ENCODE measurements at places on chromosomes 7 and 10.

- no peak for DNase-seq
Measured at GRCh38 chr7:135239263-135239662, 5.6 kb downstream of the STRA8 start.

DNA sequence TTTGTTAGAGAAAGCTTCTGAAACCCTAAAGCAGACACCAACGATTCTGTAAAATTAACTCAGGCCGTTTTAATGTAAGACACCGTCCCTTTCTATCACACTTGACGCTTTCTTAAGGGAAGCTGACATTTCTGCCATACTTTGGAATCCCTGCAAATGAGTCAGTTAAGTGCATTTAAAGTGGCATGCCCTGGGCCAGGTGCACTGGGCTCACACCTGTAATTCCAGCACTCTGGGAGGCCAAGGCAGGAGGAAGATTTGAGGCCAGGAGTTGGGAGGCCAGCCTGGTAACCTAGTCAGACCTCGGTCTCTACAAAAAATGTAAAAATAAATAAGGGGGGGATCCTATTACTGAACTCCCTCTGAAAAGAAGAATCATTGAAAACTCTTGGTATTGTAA lies 4.4 kb downstream of the UBE2H start:
- DNase-seq, result no peak

DNA sequence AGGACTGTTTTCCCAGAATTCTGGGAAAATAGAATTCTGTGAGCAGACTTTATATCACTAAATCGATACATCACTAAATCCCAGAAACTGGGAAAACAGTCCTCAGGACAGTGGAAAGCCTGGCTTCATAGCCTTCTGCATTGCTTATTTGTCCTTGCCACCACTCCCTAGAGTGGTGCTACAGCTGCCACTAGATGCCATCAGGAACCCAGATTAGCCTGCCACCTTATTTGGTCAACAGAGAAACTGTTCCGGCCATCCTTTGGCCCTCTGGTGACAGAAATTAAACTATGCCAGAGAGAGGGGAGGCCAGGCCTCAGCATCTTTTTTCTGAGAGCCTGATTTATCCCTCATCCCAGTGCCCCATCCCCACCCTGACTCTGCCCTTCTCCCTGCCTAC lies 19.6 kb upstream of the NFKB2 start:
- DNase-seq, result no peak

DNA sequence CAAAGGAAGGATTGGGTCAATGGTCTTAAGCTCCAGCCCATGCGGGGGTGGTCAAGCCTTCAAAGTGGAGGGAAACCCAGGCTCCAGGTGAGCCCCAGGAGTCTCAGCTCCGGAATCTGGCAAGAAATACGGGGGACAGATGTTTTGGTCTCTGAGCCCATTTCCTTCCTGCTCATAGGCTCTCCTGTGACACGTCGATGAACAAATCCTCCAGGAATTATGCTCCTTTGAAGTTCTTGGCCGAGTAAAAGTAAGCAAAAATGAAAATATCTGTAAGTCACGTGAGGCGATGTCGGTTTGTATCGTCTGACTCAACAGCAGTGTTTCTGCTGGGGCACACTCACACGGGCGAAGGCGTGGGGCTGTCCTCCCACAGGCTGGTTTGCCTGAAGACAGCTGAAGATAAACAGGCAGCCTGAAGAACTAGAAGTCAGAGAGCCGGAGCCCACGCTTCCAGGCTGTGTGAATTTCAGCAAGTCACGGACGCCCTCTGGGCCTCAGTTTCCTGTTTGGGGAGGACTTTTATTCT lies 52.6 kb upstream of the SMNDC1 start:
- peak; percentile 33 for DNase-seq

GRCh38 chr10:86960003-86960862 lies 1.8 kb downstream of the SNCG start:
- DNase-seq, result peak; percentile 78

- no peak for DNase-seq
Measured at GRCh38 chr7:20351901-20352300, 21.2 kb downstream of the ITGB8 start.

DNA sequence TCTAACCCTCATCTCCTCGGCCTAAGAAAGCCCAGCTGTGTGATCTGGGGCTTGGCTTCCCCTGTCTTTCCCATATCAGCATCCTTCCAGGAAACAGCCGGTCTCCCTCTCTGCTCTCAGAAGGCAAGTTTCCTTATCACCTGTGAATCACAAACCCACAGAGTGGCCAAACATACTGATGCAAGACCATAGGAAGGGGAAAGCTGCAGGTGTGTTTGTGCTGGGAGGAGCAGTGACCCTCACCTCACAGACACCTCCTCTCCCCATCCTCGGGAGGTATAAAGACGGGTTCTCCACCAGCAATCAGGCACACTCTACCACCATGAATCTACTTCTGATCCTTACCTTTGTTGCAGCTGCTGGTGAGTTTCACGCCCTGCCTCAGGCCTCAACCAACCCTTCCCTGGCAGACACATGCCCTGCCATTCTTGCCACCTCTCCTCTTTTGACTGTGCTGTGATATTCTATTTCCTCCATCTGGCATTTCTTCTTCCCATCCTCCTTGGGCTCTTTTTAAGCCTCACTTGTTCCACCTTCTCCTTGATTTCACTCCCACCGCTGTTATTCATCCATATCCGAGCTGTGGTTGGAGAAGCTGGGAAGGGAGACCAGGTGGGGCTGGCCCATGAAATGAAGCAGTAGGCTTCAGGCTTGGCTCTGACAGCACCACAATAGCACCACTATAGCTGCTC lies at the start of gene PRSS2:
Gene PRSS2, plus strand, starts transcription at position 310 of the 692 bp plus-strand sequence. Its CDS starts 13 bp downstream, at position 323.
- DNase-seq, result no peak

- DNase-seq, result no peak
Measured at GRCh38 chr10:48550071-48550691, 54.7 kb downstream of the ARHGAP22 start.

- DNase-seq, result no peak
Measured at GRCh38 chr10:76401006-76401405, 969.6 kb downstream of the LRMDA start.

DNA sequence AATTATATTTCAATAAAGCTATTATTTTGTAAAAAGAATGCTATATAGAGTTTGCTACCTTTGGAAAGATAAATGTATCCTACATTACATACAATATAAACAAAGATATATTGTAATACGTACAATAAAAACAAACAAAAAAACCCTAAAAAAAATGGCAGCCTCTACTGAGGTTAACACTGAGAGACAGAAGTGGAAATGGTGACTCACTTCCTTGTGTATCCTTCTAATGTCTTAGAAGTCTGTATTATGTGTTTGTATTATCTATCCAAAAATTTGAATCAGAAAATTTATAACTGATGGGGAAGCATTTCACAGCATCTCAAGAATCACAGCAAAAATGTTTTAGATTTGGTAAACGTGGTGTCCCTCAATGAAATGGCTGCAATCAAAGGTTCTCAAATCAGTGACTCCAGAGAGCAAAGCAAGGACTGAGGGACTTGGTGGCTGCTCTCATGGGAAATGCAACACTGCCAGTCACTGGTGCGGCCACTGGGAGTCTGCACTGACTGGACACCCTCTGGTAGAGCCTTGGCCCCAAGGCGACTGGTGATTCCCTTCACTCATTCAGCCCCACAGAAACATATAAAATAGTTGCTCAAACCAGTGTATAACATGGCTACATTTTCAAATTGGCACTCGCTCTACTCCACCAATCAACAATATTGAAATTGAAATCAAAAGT lies 53.8 kb downstream of the PANK1 start:
- DNase-seq, result no peak

DNA sequence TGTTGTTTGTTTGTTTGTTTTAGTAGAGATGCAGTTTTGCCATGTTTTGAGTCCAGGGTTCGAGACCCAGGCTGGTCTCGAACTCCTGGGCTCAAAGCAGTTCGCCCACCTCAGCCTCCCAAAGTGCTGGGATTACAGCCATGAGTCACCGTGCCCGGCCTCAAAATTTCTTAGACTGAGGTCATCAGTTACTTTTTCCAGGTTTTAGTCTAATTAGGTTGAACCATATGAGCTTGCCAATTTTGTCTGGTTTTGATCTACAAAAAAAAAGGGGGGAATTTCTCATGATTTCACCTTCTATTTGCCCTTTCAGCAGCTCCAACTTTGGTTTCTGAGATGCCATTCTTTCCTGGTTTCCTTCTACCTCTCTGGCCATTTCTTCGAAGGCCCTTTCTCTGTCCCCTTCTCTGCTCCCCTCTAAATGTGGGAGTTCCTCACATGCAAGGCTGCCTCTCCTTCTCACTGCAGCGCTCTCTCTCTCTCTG lies 5.5 kb downstream of the CUEDC2 start:
- DNase-seq, result no peak

DNA sequence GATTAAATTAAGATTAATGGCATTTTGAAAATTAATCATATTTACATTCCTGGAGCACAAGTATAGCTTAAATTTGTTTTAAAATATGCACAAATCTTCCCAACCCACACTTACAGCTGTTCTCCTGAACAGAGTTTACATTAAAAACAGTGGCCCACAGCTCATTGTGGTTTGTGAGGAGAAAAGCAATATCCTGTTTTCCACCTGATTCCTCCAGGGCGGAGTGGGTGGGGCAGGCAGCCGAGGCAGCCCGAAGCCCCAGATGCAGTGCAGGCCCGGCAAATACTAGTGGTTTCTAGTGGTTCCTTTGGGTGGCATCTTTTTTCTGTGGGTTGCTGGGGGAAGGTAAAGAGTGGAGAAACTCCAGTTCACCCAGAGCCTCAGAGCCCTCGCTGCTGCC lies 280.8 kb downstream of the ARHGAP12 start:
- no peak for DNase-seq

DNA sequence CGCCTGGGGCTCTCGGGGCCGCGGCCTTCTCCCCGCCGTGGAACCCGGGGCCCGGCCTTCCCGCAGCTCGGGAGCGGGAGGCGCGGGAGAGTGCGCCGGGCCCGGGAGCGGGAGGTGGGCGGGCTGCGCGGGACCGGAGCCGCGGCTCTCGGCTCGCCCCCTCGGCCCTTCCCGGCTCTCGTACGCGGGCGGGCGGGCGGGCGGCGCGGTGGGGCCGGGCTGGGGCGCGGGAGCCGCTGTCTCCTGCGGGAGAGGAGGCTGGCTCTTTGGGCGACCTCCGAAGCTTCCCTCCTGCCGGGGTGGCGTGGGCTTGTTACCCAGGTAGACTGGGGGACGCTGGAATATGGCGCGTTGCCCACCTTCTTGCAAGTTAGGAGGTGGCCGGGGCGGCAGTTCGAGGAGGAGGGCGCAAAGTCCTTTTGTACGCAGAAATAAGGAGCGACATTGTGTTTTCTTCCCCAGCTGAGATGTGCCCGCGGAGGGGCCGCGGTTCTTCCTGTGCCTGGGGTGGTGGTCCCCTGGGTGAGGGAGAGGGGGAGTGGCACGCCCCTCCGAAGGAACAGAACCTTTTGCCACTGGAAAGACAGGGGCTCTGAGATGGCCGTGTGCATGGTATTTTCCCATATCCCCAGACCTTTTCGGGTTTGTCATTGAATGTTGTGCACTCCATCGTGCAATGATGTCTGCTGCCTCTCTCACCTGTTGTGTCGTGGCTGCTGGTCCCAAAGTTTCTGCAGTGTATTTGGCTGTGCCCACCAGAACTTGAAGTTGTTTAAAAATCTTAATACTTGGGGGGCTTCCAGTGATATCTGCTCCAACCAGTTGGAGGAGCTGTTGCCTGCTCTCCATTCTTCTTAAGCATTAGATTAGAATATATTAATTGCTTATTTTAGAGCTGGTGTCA lies 844 bp downstream of the NRF1 start:
- DNase-seq, result peak; percentile 54

GRCh38 chr10:57098146-57098545 lies 737.1 kb upstream of the ZWINT start:
- no peak for DNase-seq

- DNase-seq, result no peak
Measured at GRCh38 chr7:26428571-26428970, 136.9 kb downstream of the SNX10 start.

DNA sequence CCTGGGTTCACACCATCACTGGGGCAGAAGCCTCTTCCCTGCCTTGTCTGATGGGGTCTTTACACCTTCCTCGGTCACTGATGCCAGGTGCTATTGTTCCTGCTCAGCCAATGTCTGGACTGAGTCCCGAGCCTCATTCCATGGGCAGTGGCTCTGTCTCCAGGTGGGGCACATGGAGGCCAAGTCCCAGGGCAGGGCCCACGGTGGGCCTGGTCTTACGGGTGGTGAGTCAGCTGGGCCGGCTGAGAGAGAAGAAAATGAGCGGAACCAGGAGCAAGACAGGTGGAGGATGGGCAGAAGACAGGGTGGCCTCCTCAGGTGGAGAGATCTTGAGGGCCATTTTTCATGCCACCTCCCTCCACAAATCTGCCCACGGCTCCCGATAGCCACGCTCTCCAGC lies 131.7 kb upstream of the FAM20C start:
- no peak for DNase-seq

GRCh38 chr10:79185067-79185774 lies 116.5 kb downstream of the ZMIZ1 start:
- no peak for DNase-seq

DNA sequence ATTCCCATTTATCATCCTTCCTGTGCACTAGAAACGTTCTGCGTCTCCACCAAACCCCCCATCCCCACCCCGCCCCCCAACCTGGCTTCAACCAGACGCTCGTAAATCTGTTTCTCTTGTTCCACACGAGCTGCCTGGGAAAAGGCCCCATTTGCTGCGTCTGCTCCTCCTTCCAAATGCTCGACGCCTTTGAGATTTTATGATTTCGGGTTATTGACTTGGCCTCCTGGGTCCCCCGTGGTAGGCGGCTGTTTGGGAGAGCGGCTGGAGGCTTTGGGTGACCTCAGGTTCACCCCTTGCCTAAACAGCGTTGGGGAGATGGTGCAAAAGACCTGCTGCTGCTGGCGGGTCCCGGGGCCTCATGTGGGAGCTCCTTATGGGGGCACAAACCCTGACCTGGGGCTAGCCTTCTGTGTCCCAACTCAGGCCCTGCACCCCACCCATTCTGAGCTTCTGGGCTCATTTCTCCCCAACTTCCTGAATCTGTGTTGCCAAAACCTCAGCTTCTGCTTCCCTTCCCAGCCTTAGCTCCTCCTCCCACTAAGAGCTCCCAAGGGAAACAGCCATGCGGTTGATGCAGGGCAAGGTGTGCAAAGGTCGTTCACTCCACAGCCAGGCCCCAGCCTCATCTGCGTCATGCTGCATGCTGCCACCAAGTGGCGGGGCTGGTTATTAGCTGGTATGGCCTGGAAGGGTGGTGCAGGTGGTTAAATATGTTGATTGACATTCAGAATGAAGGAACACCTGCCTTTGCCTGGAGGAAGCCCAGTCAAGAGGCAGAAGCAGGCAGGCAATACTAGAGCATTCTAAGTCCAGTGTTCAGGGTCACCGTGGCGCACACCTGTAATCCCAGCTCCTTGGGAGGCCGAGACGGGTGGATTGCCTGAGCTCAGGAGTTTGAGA lies 49.1 kb upstream of the ELN start:
- DNase-seq, result peak; percentile 75

DNA sequence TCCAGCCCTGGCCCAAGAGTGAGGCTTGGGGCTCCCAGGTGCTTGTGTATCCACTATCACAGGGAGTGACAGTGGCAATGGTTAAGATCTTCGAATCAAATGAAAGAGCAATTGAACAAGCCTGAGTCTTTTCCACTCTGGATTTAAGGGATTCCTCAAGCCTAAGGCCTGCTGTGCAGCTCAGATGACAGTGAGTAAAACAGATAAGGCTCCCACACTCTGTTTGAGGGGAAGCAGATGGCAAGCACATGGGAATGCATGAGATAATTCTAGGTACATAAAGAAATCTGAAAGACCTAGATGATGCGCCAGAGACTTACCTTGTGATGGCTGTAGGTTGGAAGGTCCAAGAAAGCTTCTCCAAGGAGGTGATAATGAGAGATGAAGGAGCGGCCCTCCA lies 95.0 kb downstream of the LRRC18 start:
- no peak for DNase-seq

GRCh38 chr7:25852211-25852938 lies 299.6 kb upstream of the NFE2L3 start:
- no peak for DNase-seq

GRCh38 chr7:27929127-27929526 lies 189.2 kb downstream of the TAX1BP1 start:
- DNase-seq, result no peak
